ENCODE measurements at places on chromosomes 5 and 9. TPM values are rescaled to one million over a fixed set of nuclear protein-coding genes. Genes with fewer than 3 reads are reported as not detected.
A peak's percentile ranks its signal among the peaks of the same experiment; 100 is the strongest.

GRCh38 chr5:20678386-20678785 is 690.4 kb upstream of the CDH18 start:
- H3K4me3 ChIP-seq, result no peak overlapping the region
- no peak for DNase-seq
- H3K27me3 ChIP-seq, result no peaks in the 10 kb centered on the region
- no peak overlapping the region for H3K27ac ChIP-seq
- no peaks in the 10 kb centered on the region for H3K4me1 ChIP-seq
- no peaks in the 10 kb centered on the region for H3K36me3 ChIP-seq

Gene SLC46A2
- under 0.01 TPM for total RNA-seq

DNA sequence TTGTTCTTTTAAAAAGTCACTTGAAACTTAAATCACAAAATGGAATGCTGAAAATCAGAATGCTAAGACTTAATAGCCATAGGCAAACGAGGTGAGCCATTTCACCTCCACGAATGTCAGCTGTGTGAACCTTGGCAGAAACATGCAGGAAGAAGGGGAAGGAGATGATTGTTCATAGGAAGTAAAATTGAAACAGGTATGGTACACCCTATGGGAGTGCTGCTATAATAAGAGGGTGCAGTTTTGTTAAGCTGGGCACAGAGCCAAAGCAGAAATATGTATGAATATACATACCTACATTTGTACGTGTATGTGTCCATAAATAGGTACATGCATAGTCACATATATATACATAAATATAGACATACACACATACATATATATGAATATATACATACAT is 51.0 kb upstream of the SPINK5 start:
- no peak for DNase-seq
- H3K4me1 ChIP-seq, result no peaks in the 10 kb centered on the region
- H3K27ac ChIP-seq, result no peak overlapping the region
- no peaks in the 10 kb centered on the region for H3K27me3 ChIP-seq
- no peaks in the 10 kb centered on the region for H3K36me3 ChIP-seq

DNA sequence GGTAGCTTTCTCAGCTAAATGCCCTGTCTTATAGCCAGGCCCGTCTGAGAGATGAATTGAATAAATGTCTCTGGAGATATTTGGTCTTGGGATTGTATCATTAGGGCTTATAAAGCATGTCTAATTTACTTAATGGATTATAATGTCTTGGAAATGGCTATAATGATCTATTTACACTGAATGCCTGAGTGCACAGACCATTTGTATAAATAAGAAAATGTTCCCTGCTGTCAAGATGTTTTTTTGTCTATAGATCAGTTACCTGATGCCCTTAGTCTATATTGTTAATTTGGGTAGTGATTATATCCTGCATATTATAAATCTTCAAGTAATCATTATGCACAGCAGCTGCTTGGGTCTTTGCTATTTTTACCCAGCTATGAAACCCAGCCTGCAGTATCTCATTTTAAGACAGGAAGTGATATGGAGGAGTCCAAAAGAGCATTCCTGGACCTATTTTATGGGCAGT is 112.9 kb upstream of the ACTBL2 start:
- no peak overlapping the region for H3K27ac ChIP-seq
- no peaks in the 10 kb centered on the region for H3K36me3 ChIP-seq
- peaks cover 8% of the 10 kb centered on the region for H3K4me1 ChIP-seq
- no peak overlapping the region for H3K4me3 ChIP-seq

GRCh38 chr5:11377896-11378295 is 526.4 kb downstream of the CTNND2 start:
- DNase-seq, result no peak
- H3K4me3 ChIP-seq, result no peak overlapping the region
- H3K27ac ChIP-seq, result no peak overlapping the region
- no peaks in the 10 kb centered on the region for H3K36me3 ChIP-seq
- H3K4me1 ChIP-seq, result no peaks in the 10 kb centered on the region

DNA sequence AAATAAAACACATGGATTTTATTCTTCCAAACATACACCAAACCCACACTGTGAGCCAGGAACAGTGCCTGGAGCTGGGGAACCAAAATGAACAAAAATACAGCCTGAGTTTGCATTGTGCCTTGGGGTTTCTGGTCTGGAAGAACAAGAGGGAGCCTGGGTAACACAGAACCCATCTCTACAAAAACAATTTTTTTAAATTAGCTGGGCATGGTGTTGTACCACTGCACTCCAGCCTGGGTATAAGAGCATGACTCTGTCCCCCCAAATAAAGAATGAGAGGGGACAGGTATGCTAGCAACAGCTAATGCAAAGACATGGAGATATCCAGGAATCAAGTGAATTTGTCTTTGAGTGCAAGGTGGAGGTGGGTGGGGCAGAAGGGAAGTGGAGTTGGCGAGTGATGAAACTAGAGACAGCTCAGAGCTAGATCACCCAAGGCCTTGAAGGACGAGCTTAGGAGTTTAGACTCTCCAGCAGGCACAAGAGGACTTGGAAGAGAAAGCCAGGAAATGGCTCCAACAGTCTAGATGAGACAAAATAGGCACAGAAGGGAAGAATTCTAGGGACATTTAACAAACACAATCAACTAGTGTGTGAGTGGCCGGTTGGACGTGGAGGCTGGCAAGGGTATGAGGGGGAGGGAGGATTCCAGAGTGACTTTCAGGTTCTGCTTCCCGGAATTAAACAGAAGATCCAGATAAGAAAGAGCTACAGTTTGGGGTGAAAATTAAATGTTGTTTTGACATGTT is 47.4 kb downstream of the FNBP1 start:
- H3K4me3 ChIP-seq, result no peak overlapping the region
- H3K27ac ChIP-seq, result peak overlapping the region; percentile 21
- peaks cover 19% of the 10 kb centered on the region for H3K4me1 ChIP-seq
- H3K36me3 ChIP-seq, result no peaks in the 10 kb centered on the region
- H3K27me3 ChIP-seq, result no peaks in the 10 kb centered on the region

DNA sequence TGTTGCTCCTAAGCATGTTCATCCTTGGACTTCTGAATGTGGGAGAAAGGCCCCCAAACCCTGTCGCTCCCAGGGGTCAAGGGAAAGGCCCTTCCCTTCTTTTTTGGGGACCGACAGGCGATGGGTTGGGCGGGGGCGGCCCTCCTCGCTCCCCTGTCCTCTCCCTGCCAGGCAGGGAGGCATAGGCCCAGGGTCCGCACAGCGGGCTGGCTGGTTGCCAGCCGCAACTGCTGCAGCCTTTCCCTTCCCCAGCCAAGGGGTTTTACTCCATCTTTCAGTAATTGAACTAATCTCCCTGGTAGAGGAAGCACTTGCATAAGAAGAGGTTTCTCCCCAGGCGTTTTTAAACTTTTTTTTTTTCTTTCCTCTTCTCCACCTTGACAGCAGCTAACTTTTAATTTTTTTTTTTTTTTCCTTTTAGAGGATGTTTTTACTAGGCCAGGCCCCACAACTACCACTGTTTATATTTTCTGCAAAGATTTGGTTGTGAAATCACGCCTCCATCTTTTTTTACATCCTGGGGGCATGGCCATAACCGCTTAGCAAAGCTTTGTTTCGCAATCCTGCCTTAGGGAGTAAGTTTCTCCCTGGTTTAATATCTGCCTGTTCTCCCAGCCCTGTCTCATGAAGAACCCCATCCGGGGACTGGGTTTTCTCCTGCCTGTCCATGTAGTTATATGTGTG is 216.9 kb upstream of the ZNF608 start:
- H3K4me1 ChIP-seq, result peaks cover 7% of the 10 kb centered on the region
- DNase-seq, result no peak
- H3K4me3 ChIP-seq, result no peak overlapping the region
- no peaks in the 10 kb centered on the region for H3K36me3 ChIP-seq

Gene TAF11L14
- total RNA-seq, result not detected

All from osteoblast (primary cell).